Cortex of kidney (tissue), 1 donor: ENCODE measurements at places on chromosomes 6 and 20.

DNA sequence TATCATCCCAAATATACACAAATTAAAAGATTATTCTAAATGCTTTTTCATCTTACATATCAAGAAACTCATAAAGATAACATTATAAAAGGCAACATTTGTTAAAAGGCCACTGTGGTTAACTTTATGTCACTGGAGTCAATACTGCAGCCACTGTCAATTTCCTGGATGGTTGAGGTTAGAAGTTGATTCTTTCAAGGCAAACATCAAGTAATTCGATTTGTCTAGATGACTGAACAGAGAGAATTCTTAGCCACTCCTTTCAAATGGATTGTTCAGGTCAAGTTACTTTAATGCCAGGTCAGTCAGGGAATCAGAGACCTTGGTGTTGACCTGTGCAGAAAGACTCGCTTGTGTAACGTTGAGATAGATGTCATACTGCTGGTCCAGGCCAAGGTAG lies 44.4 kb upstream of the SIM1 start:
- no peak for DNase-seq

DNA sequence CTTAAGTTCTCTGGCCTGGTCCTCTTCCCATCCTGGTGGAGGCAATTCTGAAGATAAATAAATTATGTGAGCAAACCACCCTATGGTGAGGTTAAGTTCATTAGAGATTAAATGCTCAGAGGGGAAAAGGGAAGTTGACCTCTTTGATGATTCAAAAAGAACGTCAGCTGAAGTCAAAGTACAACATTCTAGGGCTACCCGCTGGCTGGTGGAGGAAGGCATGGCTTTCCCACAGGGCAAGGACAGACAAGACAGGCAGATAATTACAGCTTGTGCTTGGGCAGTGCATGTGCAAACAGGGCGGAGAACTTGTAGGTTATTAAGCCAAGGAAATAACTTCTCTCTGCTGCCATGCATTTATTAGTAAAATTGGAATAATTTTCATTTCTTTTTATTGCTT lies 91.0 kb upstream of the SLC24A3 start:
- no peak for DNase-seq

DNA sequence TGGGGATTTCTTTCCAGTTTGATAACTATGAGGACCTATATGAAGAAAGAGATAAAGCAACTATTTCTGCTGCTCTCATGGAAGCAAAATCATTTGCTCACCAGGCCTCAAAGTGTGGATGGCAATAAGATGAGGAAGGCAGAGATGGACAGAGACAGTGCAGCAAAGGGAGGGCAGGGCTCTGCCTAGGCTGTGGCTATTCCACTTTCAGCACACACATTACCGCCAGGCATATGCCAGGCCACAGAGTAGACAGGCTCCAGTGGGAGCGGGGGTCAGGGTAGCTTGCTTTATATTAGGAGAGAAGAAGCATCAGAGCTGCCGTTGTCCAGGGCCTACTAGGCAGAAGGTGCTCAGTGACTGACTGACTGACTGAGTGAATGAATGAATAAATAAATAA lies 40.9 kb downstream of the BCL2L1 start:
- DNase-seq: no peak

DNA sequence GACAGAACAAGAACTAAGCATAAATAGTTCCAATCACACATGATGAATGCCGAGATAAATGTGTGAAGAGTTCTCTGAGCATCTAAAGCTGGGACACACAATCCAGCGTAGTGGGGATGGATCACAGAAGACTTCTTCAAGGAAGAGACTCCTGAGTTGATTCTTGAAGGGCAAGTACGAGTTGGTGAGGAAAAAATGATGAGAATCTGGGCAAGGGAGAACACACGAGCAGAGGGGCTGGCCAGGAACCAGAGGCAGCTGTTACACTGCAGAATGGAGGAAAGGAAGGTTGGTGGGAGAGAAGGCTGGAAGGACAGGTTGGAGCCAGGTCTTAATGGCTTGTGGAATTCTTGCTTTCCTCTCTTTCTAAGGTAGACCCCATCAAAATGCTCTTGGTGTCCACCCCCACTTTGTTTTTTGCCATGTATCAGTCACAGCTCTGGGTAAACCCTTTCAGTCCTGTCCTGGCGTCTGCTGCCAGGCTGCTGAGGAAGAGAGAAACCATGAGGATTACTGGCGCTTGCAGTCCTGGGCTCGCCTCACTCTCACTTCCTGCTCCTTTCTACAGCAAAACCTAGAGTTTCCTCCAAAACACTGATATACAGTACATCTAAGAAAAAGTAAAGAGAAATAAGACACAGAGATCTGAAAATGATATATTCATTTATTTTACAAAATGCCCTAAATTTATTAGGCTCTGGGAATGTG lies 127.6 kb upstream of the FAM184A start:
- no peak for DNase-seq

DNA sequence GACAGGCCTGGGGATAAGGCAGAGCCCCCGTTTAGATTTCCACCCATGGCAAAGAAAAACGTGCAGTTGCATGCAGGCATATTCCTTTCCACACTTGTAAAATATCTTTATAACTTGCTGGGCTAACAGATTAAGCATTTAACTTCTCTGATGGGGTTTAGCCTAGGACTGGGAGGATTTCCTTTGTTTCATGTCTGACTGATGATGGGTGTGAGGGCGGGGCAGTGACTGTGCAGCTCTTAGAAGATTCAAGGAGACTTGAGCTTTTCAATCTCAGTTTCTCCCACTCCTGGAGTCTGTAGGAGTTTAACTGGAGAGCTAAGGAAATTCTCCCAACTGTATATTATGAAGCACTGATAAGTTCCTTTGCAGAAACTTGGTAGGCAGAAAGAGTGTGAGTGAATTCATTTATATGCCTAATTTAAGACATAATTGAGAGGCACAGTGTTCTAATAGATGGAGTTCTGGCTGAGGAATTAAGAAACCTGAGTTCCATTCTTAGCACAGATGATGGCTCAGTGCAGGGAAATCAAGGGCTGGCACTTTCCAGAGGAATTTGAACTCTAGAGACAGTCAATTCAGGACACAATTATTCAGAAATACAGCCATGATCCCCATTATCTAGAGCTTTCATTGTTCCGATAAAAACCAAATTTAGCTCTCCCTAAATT lies 214.6 kb upstream of the CNR1 start:
- no peak for DNase-seq
